Activated CD4-positive, alpha-beta memory T cell treated with anti-CD3 and anti-CD28 coated beads, Interleukin-2, amount 10 ng/mL, durations not matched to agents 7 days and 5 days (primary cell): ENCODE measurements at places on chromosomes 11 and 22.

GRCh38 chr11:26557666-26558065 is 14.4 kb downstream of the MUC15 start:
- no peak for DNase-seq
- no peaks in the 10 kb centered on the region for H3K27me3 ChIP-seq
- H3K4me1 ChIP-seq = no peaks in the 10 kb centered on the region
- no peak overlapping the region for H3K4me3 ChIP-seq
- no peak overlapping the region for H3K27ac ChIP-seq

GRCh38 chr22:43625242-43625641 is 186.9 kb downstream of the EFCAB6 start:
- H3K27ac ChIP-seq = no peak overlapping the region
- no peak for DNase-seq
- no peaks in the 10 kb centered on the region for H3K36me3 ChIP-seq
- no peak overlapping the region for H3K4me3 ChIP-seq

DNA sequence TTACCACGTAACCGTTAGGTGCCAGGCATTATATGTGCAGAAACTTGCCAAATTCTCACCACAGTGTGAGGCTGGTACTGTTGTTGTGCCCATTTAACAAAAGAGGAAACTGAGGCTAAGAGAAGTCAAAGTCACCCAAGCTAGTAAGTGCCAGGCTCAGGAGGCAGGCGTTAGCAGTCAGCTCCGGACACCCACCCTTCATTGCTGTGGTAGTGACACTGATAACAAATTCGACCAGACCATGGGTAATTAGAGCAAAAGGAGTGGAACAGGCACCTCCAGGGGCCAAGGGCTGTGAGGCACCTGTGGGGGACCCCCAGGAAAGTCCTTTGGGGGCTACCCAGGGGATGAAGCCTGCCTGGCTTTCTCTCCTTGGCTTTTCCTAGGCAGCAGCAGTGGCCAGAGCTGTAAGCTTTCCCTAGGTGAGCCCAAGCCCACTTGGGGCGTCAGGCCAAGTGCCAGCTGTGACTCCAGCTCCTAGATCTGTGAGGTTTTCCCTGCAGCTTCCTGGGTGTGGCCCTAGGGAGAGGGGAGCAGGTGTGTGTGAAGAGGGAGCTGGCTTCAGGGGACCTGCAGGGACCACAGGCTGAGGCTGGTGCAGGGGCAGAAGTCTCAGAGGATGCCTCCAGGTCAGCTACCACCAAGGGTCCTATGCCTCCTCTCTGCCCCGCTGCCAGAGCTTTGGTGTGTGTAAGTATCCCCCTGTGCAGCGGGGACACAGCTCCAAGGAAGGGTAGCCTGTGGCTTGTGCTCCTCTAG is 19.7 kb upstream of the ALX4 start:
- DNase-seq = no peak
- H3K27ac ChIP-seq = no peak overlapping the region
- H3K27me3 ChIP-seq = peaks cover 56% of the 10 kb centered on the region
- H3K4me1 ChIP-seq = no peaks in the 10 kb centered on the region
- H3K36me3 ChIP-seq = no peaks in the 10 kb centered on the region

- H3K36me3 ChIP-seq = no peaks in the 10 kb centered on the region
- no peak overlapping the region for H3K27ac ChIP-seq
- no peak for DNase-seq
These were observed 7.3 kb downstream of the DGCR6L start for GRCh38 chr22:20312396-20313191.

DNA sequence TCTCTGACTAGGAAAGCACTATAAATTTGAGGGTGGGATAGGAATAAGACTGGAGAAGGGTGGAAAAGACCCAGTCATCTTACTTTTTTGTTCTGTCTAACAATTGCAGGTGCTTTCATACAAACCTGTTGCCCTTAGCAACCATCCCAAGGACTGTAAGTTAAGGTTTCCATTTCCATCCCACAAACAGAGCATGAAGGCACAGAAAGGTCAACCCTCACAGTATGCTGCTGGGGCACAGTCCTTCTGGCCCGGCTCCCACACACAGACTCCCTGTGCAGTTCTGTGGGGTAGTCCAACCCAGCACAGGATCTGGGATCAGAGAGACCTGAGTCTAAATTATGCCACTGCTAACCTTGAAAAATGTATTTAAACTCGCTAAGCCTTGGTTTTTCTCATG is 38.4 kb upstream of the ETS1 start:
- H3K27me3 ChIP-seq = no peaks in the 10 kb centered on the region
- peak overlapping the region; percentile 36 for H3K4me3 ChIP-seq

- H3K4me1 ChIP-seq = no peaks in the 10 kb centered on the region
- peaks cover 3% of the 10 kb centered on the region for H3K27me3 ChIP-seq
- DNase-seq = no peak
- no peak overlapping the region for H3K4me3 ChIP-seq
These were observed 9.6 kb upstream of the MTCH2 start for GRCh38 chr11:47651818-47652469.
